ENCODE measurements at places on chromosomes 12 and 14.

GRCh38 chr12:29682088-29682487, 101.7 kb downstream of the TMTC1 start:
- DNase-seq: no peak

GRCh38 chr12:11829764-11830194, 180.3 kb downstream of the ETV6 start:
- DNase-seq: no peak

DNA sequence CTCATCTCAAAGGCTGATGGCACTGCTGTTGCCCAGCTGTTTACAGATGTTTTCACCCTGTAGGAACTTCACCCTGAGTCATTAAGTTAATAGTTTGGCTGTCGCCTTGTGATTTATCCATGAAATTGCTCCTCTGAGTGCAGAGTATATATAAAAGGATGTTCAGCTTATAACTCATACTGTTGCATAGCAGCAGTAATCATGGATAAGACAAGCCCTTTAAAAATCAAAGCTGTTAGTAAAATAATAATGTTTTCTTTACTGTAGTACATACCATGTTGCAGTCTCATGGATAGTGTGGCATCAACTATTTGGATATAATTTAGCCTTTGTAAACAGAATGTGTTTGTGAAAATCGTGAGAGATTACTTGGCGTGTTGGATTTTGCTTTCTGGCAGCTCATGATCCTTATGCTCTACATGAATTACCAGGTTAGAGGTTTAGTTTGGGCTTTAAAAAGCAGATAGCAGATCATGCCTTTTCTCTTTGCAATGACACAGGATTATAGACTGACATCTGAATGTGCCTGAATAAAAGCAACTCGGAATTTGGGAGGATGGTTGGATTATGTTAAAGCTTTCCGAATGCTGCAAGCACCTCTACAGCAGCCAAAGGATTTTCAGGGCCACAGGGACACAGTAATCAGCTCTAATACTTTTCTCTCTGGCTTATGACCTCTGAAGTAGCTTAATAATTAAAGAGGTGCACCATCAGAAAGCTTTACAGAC, 279.7 kb upstream of the ATP2B1 start:
- DNase-seq: no peak

DNA sequence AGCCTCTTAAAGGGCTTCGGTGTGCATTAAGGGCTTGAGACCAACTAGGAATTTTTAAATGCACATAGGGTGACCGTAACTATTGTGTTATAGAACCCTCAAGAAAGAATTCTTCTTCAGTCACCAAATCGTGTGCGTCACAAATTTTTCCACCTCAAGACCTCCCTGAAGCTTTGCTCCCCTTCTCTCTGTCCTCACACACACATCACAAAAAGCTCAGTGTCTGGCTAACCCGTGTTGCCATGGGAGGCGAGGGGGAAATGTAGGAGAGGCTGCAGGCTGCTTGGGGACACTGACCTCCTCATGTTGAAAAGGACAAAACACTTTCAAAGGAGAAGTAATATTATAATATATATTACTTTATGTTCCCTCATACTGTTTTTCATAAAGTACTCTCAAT, 10.6 kb downstream of the SSPN start:
- DNase-seq: no peak

DNA sequence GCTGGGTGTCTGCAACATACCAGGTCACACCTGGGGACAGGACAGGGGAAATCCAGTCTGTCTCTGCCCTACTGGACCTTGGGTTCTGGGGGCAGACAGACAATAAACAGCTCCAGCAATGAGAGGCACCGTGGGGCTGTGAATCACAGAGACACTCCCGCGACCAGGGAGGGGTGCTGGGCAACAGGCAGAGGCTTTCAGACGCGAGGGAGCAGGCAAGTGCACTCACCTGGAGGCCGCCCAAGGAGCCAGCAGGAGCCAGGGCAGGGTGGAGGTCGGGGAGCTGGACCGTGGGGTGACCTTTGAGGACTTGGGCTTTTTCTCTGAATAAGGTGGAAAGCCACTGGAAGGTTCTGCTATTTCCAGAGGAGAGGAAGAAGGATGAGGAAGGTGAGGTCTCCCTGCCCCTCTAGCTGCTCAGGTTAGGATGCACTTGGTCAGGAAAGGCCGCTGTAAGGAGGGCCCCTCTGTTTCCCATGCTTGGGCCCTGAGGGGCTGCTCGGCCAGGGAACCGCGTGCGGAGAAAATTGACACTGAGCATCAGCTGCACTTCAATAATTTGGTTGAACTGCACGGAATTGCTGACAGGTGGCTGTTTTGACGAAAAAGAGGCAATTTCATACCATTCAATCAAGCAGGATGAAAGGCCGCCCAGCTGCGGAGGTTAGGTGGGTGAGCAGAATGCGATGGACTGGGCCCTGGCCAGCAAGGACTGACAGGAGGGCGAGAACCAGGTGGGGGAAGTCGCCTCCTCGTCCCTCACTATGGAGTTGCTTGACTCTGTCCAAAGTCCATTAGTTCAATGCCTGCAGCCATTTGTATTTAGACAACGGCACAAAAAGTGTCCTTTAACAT, 42.2 kb downstream of the JAG2 start:
- DNase-seq: no peak

DNA sequence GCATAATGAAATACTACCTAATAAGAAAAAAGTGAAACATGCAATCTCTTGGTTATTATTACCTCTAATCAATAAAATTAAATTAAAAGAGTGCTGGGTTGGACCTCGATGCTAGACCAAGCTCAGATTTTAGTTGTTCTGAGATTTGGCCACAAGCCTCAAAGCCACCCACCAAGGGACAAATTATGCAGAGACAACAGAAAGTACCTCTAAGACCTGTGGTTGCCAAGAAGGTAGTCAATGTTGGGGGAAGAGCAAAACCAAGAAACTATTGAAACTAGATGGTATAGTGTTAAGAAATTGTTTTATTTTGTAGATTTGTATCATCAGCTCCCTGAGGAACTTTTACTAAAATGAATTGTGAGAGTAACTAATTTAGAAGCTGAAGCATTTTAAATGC, 43.8 kb upstream of the ARID2 start:
- DNase-seq: no peak

GRCh38 chr12:50275556-50275955, 7.8 kb downstream of the LIMA1 start:
- no peak for DNase-seq

GRCh38 chr12:106179086-106179485, 40.3 kb upstream of the NUAK1 start:
- no peak for DNase-seq

DNA sequence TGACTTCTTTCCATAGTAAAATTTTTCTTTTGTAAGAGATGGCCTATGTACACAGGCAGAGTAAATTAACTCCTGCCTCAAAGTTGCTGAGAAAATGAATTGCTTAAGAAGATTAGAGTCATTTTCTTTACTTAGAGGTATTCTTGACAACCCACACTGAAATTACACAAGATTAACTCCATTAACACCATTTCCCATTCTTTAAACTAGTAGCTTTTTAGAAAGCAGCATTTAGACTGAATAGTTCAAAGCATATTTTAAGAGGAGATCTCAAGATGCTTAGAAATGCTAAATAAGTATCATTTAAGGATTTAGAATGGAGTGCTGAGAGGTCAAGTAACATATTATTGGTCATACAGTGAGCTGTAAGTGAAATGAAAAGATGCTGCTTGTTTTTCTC, 35.5 kb downstream of the PUS7L start:
- DNase-seq: no peak

GRCh38 chr14:98368916-98369315, 903.1 kb downstream of the BCL11B start:
- no peak for DNase-seq

- peak; percentile 33 for DNase-seq
Measured at GRCh38 chr12:121712190-121712460, 427 bp upstream of the TMEM120B start.

DNA sequence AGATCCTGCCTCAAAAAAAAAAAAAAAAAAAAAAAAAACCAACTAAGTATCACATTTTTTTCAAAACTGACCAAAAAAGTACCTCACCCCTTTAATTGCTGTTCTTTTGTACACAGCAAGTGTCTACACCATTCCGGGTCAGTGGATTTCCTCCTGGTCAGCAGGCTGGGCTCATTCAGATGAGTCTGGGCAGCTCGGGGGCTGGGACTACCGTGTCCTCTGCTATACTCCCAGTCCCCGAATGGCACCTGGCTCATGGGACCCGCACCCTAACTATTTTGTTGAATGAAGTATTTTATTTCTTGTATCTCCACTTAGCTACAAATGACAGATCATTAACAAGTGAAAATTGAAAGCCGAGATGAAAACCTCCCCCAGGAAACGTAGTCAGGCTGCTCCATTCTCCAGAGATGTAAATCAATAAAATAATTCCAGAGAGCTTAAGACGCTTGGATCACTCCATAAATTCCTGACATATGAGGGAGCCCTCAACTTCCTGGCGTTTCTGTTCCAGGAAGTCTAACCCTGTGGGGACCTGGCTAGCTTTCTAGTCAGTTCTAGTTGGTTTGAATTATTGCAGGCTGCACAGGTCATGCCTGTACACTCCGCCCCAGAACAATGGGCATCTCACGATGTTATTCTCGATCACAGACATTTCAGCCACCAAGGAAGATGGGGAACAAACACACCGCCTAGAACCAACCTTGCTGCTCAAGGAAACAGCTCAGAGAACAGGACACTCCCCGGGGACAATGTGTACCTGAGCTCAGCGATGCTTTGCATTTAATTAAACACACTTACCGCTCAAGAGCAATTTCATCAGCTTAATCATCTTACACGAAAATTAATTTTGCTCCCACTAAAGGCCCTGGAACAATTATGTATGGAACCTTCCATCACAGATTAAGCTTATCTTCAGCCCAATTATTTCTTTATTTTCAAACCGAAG, 76.3 kb downstream of the RIMBP2 start:
- no peak for DNase-seq

DNA sequence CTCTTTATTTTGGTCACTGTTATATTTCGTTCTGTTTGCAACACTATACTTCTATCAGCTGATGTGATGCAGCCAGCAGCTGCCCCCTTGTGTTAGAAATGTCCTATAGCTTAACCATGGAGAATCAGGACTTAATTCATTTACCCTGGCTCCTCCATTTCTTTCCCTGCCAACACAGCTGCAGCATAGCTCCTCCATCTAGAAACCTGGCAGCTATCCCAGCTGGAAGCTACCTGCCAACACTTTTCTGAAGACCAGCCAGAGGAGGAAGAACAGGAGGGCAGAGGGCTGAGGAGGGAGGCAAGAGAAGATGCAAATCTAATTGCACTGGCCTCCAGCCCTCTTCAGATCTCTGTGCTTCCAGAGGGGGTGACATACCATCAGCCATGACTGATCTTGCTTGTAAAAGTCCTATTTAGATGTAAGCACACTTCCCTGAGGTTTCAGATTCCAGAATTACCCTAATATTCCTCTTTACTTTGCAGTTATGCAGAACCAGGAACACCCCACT, 156.8 kb upstream of the TMEM260 start:
- peak; percentile 20 for DNase-seq

DNA sequence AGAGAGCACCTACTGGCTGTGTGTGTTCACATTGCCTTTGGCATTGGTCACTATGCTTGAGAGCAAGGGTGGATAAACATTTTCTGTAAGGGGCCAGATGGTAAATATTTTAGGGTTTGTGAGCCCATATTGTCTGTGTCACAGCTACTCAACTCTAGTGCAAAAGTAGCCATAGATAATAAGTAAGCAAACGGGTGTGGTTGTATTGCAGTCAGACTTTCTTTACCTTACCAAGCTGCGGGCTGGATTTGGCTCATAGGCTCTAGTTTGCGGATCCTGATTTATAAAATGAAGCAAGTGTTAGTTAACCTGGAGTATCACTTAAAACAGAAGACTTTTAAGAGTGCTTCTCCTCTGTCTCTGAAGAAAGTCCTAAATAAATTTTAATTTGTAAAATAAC, 169.0 kb downstream of the KICS2 start:
- DNase-seq: no peak

GRCh38 chr14:70651522-70651921, 9.8 kb downstream of the TTC9 start:
- DNase-seq: no peak

DNA sequence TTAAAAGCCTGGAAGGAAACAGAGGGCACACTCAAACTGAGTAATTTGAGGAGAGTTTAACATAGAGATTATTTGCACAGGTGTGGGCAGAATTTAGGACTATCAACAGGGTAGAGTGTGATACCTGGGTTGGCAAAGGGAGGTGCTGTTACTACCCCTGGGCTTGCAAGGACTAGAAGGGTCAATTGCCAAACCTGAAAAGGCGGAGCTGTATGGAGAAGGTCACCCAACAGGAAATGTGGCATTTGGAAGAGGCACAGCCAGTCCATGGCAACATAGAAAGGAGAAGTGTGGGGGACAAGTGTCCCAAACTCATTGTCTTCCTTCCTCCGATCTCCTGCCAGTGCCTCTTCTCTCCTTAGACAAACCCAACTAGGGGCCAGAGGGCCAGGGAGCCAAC, 21.6 kb upstream of the MED13L start:
- no peak for DNase-seq

DNA sequence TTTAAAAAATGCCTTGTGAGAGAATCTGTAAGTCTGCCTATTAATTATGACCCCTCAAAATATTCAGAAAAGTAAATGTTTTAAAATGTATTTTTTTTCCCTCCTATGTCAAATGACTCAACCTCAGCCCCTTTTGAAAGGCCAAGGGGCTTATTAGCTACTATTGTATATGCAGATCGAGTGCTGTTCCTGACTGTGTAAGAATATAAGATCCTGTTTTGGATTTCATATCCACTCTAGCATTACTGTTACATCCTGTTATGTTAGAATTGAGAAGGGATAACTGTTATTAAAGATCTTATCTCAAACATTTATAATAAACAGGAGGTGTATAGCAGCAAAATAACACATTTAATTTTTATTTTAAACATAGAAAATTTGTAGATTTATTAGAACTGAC, 46.6 kb upstream of the TPH2 start:
- no peak for DNase-seq

DNA sequence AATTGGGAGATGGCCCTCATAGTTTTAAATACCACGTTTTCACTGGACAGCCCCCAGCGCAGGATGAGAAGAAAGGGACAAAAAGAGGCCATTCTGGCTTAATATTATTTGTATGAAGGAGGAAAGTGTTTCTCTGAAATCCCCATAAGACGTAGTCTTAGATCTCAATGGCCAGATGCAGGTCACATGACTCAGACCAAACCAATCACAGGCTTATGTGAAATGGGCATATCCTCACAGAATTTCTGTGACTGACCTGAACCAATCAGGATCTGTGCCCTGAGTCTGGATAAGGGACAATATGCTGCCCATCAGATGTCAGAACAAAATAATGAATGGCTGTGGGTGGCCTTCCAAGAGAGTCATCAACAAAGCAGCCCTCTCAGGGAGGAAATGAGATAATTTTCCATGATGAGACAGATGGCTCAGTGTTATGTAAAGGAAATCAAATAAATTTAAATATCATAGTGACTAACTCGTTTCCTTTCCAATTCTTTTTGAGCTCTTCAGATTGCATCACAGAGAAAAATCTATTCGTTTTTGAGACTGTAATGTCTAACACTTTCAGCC, 1009.5 kb upstream of the TMEM132C start:
- no peak for DNase-seq

DNA sequence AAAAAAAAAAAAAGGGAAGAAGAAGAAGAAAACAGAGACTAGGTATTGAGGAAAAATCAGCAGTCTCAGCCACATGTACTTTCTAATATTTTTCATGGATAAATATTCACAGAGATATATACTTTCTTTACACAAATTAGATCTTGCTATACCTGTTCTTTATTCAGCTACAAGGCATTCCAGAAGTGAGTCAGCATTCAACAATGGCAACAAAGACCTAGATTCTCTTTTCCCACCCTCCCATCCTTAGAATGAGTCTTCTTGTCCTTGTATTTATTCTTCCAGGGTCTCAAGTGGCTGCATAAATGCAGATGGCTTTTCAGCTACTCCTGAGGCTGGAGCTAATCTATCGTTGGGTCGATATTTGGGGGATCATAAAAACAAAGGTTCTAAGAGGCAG, 93.0 kb downstream of the NT5DC3 start:
- no peak for DNase-seq
